NCI-H2081 treated with DMSO at 0.1 percent for 48 hours (cell line): ENCODE measurements at places on chromosomes 3 and 15.

- DNase-seq: no peak
Measured at GRCh38 chr3:31848163-31848818, 132.8 kb downstream of the OSBPL10 start.

GRCh38 chr3:38314764-38315487 is 31.7 kb upstream of the XYLB start:
- DNase-seq: no peak

DNA sequence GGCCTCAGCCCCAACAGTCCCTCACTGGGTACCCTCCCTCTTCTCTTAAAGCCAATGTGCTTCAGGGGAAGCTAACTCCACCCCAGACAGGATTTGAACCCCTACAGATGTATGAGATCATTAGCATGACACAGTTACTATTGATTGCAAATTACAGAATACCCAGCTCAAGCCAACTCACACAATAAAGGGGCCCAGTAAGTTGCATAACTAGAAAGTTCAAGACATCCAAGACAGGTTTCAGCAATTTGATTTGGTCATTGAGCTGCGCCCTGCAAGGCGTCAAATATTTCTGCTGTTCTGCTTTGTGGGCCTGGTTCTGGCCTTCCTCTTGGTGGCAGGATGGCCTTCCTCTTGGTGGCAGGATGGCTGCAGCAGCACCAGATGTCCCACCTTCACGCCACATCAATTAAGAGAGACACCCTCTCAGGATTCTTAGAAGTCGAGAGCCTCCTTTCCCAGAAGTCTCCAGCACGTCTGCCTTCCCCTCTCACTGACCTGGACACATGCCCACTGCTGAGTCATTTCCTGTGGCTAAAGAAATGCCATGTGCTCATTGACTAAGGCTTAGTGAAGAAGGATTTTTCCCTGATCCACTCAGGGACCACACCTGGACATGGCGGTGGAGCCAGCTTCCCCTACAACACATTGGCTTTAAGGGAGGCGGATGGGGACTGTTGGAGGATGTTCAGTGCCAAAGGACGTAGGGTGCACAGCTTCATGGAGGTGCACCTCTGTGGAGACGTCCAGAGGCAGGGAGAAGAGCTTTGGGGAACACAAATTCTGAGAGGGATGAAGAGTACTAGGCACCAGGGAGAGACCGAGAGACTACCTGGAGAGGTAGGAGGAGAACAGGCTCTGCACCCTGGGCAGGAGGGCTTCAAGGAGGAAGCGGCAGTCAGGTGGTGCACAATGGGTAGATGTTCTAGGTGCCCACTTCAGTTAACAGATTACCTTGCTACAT is 49.1 kb downstream of the DNASE1L3 start:
- no peak for DNase-seq

DNA sequence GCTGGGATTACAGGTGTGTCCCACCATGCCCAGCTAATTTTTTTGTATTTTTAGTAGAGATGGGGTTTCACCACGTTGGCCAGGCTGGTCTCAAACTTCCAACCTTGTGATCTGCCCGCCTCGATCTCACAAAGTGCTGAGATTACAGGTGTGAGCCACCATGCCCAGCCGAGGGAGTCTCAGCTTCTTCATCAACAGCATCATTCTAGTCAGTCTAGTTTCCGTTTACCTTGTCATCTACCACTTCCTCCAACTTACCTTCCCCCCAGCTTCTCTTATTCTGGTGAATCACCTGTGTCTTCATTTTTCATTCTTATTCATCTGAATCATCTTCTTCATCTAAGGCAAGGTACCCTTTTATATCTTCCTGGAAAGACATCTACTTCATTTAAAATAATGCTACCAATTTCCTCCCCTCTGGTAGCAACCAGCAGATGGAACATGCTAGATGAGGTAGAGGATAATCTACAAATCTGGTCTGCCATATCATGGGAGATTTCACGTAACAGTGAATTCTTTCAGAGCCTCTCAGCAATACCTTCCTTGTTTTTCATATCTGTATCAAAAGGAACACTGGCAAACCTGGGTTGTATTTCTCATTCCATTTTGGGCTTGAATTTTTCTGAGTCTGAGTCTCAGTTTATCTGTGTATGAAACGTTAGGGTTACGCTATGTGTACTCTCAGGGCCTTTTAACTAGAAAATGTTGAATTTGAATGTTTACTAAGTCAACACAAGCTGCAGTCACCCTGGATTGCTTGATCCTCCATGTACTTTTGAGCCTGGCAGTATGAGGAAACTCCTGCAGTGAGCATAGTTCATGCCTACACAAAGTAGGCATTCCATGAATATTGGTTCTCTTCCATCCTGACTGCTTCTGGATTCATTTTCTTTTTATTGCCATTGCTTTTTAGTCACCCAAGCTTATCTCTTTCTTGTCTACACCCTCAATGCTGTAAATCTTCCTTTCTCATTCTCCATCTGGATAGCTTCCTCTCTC is 16.8 kb downstream of the LPP start:
- no peak for DNase-seq

DNA sequence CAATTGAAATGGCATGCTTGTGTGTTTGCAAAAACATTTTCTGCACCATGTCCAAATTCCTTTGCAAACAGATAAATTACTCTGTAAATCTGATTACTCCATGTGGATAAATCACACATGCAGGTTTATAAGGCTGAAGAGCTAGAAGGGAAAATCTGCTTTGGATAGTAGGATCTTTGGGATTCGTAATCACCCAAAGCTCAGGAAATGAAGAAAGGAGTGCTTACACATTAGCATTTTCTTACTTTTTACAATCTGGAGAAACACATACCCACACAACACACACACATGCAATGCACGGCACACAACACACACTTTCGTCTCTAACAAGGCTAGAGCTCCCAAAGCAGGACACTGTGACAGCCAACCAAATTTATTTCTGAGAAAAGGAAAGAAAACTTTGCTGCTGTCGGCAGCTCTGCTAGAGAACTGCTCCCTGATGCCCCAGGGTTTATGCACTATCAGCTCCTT is 2.1 kb downstream of the LSAMP start:
- no peak for DNase-seq

DNA sequence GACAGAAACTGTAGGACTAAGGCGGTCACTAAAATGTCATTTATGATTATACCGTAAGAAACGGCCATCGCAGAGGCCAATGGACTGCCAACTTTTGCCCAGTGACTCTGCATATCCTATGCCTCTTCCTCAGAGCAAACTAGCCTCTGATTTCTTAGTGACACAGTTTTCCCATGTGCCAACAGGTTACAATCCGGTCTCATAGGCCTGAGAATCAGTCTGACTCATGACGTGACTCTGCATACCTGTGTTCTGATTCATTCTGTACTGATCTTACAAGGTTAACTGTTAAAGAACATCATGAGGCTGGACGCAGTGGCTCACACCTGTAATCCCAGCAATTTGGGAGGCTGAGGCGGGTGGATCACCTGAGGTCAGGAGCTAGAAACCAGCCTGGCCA is 17.8 kb downstream of the RUBCN start:
- no peak for DNase-seq

DNA sequence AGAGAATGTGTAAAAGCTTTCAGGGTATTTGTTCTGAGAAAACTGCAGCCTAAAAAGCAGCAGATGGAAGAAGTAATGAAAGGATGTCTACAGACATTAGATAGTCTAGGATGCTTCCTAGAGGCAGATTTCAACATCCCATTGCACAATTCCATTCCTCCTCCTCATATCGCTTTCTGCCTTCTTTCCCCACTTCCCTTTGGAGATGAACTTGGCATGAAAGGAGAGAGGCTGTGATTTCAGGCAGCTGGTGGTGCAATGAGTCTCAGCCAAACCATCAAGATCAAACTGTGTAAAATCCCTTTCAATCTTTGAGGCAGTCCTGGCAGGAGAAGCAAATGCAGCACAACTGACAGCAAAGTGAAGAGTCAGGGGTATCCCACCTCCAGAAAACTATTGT is 438.7 kb upstream of the KCNMB2 start:
- DNase-seq: no peak

DNA sequence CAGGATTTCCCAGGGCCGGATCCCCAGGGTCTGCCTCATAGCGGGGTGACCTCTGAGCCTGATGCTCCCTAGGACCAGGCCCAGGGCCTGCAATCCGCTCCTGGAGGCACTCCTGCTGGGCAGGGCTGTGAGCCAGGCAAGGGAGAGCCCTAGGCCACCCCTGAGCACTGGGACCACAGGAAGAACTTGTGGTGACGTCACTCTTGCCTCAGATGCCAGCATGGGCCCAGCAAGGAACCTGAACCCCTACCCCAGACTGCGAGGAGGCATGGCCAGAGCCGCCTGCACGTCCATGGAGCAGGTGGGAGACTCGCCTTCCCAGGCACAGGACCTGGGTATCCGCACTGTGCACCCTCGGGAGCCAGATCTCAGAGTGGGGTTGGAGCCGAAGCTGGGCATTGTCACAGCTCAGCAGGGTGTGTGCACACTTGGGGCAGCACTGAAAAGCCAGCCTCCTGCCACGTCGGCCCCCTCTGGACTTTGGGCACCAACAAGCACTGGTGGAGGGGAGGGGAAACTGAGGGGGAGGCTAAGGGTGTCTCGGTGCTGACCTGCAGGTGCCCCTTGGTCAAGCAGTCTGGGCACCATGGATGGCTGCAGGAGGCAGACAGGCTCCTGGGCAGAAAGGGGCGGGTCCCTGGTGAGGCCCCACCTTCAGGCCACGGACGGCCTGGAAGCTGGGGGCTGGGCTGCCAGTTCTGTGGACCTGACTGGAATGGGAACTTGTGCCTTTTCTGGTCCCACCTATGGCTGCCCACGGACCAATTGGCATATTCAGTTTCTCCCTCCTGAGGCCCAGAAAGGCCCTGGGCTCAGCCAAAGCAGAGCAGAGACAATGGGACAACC is 49.3 kb downstream of the SLC6A20 start:
- DNase-seq: no peak

- no peak for DNase-seq
Measured at GRCh38 chr3:71153713-71154112, 429.8 kb downstream of the FOXP1 start.
